ENCODE measurements at places on chromosomes 2 and 18.

DNA sequence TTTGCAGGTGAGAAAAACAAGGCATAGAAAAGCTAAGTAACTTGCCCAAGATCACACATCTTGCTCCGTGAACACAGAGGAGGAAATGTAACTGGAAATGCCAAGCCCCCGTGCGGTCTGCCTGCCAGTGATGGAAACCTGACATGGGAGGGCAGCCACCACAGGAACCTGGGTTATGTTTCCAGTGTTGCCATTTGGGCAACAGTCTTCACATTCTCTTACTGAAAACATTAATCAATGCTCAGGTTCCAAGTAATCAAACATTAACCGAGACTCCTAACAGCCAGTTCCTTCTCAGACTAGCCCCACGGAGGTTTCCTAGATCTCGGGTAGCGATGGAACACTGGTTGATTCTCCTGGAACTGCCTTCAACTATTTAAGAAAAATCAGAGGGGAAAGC lies 2.5 kb downstream of the TGFA start:
- no peak for DNase-seq

DNA sequence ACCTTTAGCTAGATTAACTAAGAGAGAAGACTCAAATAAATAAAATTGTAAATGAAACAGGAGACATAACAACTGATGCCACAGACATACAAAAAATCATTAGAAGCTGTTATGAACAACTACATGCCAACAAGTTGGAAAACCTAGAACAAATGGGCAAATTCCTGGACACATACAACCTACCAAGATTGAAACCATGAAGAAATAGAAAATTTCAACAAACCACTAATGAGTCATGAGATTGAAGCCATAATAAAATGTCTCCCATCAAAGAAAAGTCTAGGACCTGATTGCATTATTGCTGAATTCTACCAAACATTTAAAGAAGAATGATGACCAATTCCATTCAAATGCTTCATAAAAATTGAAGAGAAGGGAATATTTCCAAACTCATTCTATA lies 54.3 kb downstream of the ST3GAL5 start:
- DNase-seq: no peak

DNA sequence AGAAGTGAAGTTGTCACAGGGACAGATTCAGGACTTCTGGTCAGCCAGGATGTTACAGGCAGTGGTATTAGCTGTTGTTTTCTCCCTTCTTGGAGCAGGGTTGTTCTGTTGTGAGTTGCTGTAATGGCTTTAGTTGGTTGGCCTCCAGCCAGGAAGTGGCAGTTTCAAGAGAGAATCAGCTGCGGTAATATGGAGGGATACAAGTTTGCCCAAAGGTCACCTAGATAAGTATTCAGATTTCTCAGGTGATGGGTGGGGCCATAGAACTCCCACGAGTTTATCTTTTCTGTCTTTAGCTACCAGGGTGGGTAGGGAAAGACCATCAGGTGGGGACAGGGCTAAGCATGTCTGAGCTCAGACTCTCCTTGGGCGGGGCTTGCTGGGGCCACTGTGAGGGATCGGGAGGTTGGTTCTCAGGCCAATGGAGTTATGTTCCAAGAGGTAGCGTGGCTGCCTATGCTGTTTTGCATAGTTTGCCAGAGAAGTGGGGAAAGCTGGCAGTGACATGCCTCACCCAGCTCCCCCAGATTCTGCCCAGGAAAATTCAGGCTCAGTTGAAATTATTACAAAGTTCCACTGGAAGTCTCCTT lies 640.4 kb upstream of the CHAC2 start:
- no peak for DNase-seq

GRCh38 chr2:54858021-54858681 lies 134.7 kb downstream of the EML6 start:
- DNase-seq: no peak

DNA sequence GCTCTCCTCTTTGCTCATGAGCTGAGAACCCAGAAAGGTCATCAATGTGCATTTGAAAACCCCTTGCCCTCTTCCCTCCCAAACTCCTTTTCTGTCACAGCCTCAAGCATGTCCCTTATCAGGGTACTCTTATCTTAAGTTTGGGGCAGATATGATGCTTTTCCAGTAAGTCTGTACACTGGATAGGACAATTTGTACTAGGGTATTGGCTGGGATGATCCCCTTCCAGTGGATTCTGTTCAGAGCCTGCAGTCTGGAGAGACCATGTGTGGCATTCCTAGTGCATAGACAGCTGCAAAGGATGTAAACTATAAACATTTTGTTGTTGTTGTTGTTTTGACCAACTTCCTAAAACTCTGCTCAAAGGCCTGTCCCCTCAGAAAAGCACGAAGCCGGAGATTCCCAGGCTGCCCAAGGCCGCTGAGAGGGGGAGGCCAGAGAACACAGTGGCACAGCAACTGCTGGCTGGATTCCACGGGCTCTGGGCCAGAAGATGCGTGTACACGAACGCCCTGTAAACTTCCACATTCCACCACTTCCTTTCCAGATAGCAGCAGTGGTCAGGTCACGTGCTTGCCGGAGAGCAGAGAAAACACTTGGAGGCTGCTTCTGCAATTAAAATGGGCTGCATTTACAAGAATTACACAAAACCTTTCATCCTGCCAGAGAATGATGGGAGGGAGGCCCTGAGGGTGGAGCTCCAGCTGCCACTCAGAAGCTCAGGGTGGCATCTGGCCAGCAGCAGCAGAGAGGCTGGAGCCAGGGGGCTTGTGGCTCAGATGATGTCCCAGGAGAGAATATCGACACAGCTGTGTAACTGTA lies 42.1 kb downstream of the BMP10 start:
- peak; percentile 84 for DNase-seq

GRCh38 chr2:216915557-216916150 lies 55.8 kb upstream of the TNP1 start:
- DNase-seq: no peak

Measured in GM04503 (cell line).